ENCODE measurements at places on chromosomes 16 and 17. TPM values are rescaled to one million over a fixed set of nuclear protein-coding genes. Genes with fewer than 3 reads are reported as not detected.

OTOP2 gene
- total RNA-seq, result not detected

- peak; percentile 21 for DNase-seq
These were observed 316.9 kb downstream of the HAPSTR1 start for GRCh38 chr16:9408297-9408878.

- peak; percentile 91 for DNase-seq
These were observed 814 bp upstream of the RUNDC3A start for GRCh38 chr17:44307387-44308186.

NPIPA5 gene
- total RNA-seq, result 0.87 TPM

CTF1 gene
- 0.39 TPM for total RNA-seq

GRCh38 chr17:6713130-6713917 is at the start of gene SLC13A5:
TSS of gene SLC13A5 (minus strand) at chr17:6713369. CDS start at chr17:6713333, 36 bp downstream.
- peak; percentile 93 for DNase-seq

NPIPB13 gene
- total RNA-seq, result 4.0 TPM

ATP6V0C gene
- total RNA-seq, result 44.3 TPM

GRCh38 chr17:74355065-74355464 is 6.6 kb downstream of the BTBD17 start:
- DNase-seq, result no peak
